ENCODE measurements at places on chromosomes 7 and 10.

DNA sequence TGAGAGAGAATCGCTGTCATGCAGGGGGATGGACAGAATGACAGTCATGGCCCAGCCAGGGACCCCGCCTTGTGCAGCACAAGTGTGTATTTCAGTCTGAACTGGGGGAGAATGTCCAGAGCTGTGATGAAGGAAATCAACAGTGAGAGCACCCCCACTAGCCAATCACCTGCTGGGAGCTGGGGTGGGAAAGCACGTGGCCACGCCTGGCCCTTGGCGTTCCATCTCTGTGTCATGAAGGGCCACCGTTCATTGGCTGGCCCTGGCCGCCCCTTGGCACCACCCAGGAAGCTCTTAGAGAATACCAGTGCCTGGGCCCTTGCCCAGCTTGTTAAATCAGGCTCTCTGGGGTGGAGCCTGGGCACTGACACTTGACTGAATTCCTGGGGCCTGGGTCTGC lies 22.8 kb downstream of the GRID1 start:
- DNase-seq, result no peak

GRCh38 chr7:44293561-44294324 lies 31.7 kb downstream of the CAMK2B start:
- DNase-seq, result no peak

GRCh38 chr7:977326-978048 lies 2.1 kb upstream of the COX19 start:
- peak; percentile 64 for DNase-seq

GRCh38 chr10:18290651-18291313 lies 150.6 kb downstream of the CACNB2 start:
- DNase-seq, result no peak

DNA sequence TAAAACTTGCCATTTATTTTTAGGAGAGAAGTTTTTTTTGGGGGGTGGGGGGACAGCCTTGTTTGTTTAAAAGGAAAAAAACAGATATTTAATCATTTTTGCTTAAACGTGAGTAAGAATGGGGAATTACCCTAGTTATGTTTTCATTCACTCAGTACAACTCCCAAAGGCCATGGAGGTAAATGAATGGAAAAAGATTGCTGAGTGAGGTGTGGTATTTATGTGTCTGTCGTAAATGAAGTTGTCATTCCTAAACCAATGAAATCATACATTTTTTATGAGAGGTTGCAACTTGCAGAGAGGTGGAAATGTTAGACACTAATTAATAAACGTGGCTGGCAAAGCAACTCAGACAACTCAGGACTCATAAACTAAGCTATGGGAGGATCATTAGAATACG lies 218.1 kb downstream of the CELF2 start:
- no peak for DNase-seq

DNA sequence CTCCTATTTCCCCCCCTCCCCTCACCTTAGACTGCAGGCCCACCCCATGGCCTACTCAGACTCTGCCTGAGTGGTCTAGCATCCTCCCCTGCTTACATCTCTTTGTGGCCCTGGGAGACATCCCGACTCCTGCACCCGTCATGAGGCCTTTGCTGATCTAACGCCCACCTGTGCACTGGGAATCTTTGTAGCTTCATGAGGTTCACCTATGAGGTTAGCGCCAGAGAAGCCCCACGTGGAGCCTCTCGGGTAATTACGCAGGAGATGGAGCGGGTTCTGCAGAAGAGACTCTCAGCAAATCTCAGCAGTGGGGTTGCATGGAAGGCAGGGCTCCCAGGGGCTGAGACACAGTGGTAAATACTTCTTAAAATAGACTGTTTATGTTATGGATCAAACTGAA lies 43.5 kb upstream of the HSPA12A start:
- DNase-seq, result no peak

DNA sequence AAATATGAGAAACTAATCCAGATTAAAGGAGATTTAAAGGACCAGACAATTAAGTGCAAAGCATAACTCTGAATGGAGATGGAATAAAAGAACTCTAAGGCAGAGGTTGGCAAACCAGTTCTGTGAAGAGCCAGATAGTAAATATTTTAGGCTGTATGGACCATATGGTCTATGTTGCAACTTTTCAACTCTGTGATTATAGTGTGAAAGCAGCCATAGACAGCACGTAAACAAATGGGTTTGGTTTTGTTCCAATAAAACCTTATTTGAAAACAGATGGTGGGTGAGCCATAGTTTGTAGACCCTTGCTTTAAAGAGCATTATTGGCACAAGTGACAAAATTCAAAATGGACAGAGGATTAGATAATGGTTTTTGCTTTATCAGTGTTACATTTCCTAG lies 884.1 kb downstream of the CCSER2 start:
- DNase-seq, result no peak

DNA sequence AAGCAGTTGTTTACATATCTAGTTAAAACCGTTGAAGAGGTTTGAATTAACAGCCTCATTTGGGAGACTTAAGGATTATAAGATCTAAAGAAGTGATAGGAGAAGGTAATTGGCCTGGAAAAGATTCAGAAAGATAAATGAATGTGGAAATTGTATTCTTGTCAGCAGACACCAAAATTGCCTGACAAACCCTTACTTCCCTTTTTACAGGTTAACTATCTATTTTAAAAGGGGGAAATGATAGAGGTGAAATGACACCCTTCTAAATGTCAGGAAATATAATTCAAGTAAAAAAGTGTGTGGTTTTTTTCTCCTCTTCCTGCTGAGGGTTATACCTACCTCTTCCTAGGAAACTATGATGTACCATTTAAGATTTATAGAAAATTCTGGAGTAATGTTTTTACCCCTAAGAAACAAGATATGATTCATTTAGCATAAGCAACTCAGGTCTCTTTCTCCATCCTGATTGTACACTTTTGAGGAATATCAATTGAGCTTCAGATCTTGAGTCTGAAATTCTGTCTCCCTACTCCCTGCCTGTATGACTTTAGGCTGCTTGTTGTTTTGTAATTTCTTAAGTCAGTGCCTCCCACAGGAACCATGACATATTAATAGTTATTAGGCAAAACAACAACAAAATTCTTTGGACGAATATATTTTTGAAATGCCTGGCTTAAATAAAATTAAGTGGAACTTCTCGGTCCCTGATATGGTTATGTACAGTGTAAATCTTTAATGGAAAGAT lies 250.4 kb downstream of the RNLS start:
- DNase-seq, result no peak

GRCh38 chr10:130807096-130807495 lies 504.4 kb downstream of the TCERG1L start:
- no peak for DNase-seq

GRCh38 chr7:33698041-33698440 lies 207.3 kb upstream of the BMPER start:
- DNase-seq, result no peak

DNA sequence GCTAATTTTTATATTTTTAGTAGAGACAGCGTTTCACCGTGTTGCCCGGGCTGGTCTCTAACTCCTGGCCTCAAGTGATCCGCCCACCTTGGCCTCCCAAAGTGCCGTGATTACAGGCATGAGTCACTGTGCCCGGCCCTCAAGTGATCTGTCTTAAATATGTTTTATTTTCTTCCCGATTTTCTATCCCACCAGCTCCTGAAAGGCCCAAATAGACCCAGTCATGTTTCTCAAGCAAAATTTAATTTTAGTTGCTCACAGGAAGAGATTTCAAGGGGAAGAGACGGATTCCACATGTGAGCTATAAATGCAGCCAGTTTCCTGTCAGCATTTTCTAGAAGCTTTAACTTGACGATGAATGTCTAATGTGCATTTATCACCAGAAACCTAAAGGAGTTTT lies 12.0 kb downstream of the DENND10 start:
- no peak for DNase-seq

- no peak for DNase-seq
Measured at GRCh38 chr10:78997635-78998618, 70.8 kb upstream of the ZMIZ1 start.

GRCh38 chr7:11290863-11291262 lies 317.2 kb downstream of the PHF14 start:
- DNase-seq, result no peak

GRCh38 chr10:58362027-58362789 lies 23.0 kb upstream of the TFAM start:
- no peak for DNase-seq

DNA sequence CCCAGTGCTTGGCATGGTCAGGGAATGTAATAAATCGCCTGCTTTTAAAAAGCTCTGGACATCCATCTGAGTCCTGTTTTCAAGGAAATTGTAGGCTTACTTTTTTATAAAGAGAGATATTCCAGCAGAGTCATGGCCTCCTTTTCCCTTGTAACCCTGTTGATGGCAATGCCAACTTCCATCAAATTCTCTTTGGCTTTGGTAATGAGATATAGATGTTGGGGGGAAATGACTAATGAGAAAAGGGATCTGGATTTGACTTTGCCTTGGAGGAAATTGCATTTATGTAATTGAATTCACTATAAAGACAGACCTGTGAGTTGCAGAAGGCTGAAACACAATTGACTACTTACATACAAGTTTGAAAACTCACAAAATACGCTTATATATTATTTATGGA lies 347.5 kb downstream of the GPR158 start:
- no peak for DNase-seq

DNA sequence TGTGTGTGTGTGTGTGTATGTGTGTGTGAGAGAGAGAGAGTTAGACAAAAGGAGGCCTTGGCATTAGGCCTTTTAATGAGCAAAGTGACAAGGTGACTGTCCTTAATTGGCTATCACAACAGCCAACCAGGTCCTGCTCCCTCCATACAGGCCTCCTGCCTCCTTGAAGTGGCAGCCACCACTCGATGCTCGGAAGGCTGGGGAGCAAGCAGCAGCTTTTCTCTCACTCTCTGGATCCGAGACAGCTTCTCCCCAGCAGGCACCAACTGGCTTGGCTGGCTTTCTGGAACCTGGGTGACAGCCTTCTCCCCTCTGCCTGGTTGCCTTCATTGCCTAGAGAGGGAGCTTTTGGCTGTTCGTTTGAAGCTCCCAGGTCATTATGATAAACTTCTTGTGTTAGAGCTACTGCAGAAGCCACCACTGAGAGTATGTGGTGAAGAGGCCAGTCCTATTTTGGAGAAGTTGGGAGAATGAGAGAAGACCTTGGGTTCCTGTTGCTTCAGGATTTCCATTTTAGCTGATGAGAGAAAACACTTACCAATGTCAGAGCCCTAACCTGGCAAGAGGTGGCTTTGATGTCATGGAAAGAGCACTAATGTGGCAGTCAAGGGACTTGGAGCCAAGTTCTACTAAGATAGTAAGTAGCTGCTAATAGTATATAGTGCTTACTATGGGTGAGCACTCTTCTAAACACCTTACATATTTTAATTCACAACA lies 37.6 kb downstream of the RPS24 start:
- no peak for DNase-seq

DNA sequence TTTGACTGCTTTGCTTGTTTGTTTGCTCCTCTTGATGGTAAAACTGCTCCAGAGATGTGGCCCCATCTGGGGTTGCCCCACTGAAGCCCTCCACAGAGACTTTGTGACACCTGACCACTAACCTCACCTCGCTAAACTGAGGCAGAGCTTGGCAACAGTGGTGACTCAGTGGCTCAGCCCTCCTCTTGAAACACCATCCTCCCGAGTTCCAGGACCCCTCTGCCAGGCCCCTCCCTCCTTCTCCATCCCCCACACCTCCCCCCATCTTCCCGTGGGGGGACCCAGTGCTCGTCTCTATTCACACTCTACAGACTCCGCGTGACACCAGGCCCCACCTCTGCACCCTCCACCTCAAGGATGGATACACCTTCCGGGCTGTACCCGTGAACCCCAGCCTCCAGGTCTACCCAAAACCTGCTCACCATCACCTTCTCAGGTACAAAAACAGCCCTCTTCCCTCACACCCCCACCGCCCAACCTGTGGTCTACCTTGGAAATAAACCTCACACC lies 19.0 kb upstream of the RET start:
- no peak for DNase-seq

DNA sequence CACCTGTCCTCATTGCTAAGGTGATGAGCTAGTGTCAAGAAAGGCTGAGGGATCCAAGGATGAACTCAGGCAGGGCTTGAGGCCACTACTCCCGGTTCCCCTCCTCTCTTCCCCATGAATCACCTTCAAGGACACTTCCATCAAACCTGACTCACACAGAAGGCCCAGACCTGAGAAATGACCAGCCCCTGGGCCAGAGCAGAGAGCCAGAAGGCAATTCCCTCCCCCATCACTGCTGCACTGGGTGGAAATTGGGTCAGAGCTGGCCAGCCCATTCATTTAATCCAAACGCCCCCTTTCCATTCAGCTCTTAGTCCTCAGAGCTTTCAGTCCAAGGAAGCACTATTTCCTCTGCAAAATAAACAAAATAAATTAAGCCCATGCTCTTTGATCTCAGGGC lies 182.0 kb downstream of the KCNMA1 start:
- no peak for DNase-seq

DNA sequence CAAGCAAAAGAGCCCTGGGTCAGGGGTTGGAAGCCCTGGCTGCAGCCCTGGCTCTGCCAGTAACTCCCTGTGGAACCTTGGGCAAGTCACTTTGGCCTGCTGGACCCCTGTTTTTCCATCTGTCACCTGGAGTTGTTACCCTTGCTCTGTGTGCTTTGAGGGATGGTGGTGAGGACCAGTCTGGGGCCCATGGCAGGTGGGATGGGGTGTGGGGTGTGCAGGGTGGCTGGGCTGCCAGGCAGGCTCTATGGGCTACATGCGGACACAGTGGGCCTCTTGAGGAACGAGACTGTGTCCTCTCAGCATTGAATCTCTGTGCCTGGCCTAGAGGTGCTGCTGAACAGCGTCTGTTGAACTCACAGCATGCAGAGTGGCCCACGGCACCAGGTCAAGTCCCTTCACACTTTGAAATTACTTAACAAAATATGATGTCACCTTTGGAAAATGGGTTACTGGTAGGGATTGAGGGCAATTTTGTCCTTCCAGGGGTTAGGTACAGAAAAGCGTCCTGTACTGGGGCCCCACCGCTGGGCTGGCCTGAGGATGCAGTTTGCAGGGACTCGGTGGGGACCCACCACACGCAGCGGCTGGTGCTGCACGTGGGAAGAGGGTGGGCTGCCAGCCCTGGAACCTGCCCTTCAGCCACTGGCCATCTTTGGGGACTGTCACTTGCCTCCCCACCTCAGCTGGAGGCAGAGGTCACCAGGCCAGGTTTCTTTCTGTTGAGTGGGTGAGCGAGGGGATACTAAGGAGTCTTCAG lies 45.3 kb downstream of the PRF1 start:
- no peak for DNase-seq

Measured in GM13976 (cell line).